PC-3 (cell line): ENCODE measurements at places on chromosomes 6 and 20. TPM values are rescaled to one million over a fixed set of nuclear protein-coding genes. Genes with fewer than 3 reads are reported as not detected.

Gene ZNF391
- 1.7 and 5.9 TPM in 2 replicates for total RNA-seq

DNA sequence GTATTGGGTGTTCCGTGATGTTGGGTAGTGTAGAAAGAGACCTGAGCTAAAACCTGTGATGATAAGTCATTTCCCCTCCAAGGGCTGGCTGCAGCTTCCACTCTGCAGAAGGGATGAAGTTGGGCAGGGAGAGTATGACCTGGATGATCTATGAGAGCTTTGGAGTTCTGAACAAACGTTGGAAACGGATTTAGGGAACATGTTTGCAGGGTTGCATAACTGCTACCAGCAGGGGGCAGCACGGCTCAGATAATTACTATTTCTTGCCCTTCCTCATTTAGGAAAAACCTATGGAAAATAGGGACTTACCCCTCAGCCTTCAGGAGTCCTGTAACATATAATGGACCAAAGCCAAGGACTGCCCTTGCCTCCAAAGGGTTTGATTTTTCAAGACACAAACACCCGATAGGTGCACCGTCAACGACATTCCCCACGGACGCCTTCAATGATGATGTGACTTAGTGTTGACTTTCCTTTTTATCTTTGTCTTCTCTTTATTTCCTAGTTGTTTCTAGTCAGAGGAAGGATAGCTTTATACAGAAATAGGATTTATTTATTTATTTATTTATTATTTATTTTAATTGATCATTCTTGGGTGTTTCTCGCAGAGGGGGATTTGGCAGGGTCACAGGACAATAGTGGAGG is 164.9 kb upstream of the SASH1 start:
- DNase-seq = peak; percentile 74

DNA sequence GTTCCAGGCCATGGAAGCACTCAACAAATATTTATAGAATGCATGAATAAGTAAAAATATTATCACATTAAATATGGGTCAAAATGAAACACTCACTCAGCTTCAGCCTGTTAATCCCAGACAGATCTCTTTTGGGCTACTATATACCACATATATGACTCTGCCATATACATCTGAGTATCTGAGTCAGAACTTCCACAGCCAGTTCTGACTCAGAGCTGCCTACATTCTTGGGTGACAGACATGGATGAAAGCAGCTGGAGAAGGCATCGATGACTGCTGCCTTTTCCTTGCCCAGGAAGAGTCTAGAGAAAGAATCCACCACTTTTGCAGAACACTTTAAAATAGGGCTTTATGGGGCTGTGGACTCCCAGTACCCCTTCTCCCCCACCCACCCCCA is 11.5 kb upstream of the PDYN start:
- peak; percentile 51 for DNase-seq

Gene ARG1
- not detected in 2 replicates for total RNA-seq

GRCh38 chr6:16600026-16600425 is 161.2 kb downstream of the ATXN1 start:
- DNase-seq = no peak

DNA sequence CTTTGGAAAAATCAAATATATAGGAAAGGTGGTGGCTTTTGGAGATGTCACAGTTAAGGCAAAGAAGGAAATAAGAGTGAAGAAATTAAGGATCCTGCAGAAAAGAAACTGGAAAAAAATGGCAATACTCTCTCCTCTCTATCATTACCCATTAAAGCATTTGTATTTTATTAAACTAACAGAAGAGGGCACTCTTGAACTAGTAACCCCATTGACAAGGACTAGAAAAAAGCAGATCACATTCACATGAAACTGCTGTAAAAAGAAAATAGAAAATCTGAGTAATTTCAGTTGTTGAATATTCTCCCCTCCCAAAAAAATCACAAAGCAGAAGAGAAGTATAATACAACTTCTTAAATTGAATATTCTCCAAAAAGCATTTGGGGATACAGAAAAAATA is 104.1 kb upstream of the SLC35B3 start:
- peak; percentile 33 for DNase-seq

GRCh38 chr6:36127462-36128016 is 2.8 kb upstream of the MAPK13 start:
- peak; percentile 64 for DNase-seq

- DNase-seq = peak; percentile 54
Observed at GRCh38 chr6:156731396-156731795, 45.8 kb upstream of the ARID1B start.

DNA sequence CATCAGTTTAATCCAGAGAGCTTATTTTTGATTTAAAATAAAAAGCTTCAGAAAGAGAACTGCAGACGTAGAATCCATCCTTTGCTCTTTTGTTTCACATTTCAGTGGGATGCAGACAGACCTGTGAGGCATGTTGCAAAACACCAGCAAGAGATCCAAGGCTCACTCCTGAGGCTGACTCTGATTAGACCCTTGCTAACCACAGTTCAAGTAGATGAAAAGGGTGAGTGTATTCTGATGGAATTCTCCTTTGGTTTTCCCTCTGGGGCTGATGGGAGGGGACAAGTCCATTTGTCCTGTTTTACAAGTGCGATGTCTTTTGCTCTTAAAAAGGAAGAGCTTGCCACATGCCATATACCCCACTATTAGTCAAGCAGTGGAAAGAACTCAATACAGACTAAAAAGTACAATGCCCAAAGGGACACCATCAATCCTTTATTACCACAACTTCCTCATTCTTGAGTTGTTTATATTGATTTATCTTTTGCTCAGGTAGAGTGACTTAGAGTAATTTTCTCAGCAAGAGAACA is 772.7 kb downstream of the MAFB start:
- DNase-seq = no peak

- peak; percentile 84 for DNase-seq
Observed at GRCh38 chr20:12970372-12970821, 38.4 kb upstream of the SPTLC3 start.

- peak; percentile 22 for DNase-seq
Observed at GRCh38 chr20:49276961-49277785, 684 bp downstream of the ZNFX1 start.

DNA sequence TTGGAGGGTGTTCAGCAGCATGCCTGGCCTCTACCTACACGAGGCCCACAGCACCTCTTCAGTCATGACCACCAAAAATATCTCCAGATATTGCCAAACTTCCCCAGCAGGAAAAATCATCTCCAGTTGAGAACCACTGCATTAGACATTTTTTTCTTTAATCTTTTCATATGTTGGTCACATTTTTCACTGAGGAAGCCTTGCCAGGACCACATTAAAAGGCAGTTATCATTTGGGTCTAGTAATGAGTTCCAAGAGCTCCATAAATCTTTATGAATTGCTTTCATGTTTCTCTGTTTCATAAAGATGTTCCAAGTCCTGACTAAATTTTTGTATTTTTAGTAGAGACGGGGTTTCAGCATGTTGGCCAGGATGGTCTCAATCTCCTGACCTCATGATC is 28.8 kb downstream of the MTRES1 start:
- no peak for DNase-seq

- DNase-seq = no peak
Observed at GRCh38 chr20:63567386-63568169, 6.5 kb downstream of the HELZ2 start.

GRCh38 chr6:105748737-105749161 is 337.4 kb upstream of the PRDM1 start:
- peak; percentile 51 for DNase-seq

GRCh38 chr6:24228681-24229255 is 102.8 kb downstream of the NRSN1 start:
- no peak for DNase-seq

DNA sequence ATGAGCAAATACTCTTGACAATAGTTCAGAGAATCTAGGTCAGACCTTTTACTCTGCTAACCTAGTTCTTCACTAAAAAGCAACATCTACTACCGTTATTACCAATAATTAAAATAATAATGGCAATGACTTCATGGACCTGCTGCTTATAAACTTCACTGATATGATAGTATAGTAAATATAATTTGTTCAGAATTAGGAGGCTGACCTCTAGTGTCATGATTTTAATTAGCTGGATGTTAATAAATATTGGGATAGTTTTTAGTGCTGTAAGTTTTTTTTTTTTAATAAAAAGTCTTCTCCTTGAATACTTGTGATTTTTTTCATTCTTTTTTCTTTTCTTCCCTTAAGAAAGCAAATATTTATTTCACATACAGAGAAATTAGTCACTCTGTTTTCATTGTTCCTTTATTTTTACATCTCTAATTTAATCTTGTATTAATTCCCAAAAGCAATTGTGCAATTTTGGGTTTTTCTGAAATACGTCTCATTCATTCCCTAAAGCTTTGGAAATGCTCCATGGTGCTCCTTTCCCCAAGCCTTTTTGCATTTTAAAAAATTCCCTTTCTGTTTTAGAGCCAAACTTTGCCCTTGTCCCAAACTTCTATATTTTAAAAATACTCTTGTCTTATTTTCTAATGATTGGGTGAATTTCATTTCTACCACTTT is 46.6 kb upstream of the UST start:
- DNase-seq = no peak

Gene SLC22A16
- not detected in 2 replicates for total RNA-seq

Gene ABHD16B
- total RNA-seq = not detected in 2 replicates

- no peak for DNase-seq
Observed at GRCh38 chr6:107692351-107692750, 131.8 kb downstream of the SCML4 start.

DNA sequence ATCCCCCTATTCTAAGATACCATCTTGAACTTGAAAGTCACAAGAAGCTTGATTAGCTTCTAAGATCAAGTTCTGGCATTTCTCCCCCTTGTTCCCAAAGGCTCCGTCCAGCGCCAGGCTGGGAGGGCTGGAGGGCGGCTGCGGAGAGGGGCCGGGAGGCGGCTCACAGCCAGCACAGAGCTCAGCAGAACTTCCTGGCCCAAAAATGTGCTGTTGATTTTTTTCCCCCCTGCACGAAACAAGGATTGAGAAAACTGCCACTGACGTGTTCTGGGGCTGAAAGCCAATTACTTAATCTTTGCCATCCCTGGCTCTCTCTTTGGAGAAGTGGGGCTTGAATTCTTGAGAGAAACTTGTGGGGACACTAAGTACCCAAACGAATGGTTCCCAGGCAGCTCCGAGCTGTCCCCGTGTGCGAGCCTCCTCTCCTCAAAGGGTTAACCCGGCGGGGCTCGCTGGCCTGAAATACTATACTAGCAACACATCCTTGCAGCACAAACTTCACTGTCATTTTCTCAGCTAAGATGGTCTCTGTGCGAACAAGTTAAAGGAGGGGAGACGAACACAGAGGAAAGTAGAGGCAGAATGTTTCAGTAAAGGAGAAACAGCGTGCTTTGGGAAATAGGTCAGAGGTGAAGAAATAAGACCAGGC is 452 bp downstream of the TRAF3IP2 start:
- peak; percentile 44 for DNase-seq

Gene BPIFB4
- not detected in 2 replicates for total RNA-seq

GRCh38 chr20:63280371-63280770 is 7.8 kb downstream of the ARFGAP1 start:
- no peak for DNase-seq

- no peak for DNase-seq
Observed at GRCh38 chr6:166121726-166122125, 45.9 kb downstream of the TBXT start.

Gene POU3F2
- 0.07 and 0.12 TPM in 2 replicates for total RNA-seq

DNA sequence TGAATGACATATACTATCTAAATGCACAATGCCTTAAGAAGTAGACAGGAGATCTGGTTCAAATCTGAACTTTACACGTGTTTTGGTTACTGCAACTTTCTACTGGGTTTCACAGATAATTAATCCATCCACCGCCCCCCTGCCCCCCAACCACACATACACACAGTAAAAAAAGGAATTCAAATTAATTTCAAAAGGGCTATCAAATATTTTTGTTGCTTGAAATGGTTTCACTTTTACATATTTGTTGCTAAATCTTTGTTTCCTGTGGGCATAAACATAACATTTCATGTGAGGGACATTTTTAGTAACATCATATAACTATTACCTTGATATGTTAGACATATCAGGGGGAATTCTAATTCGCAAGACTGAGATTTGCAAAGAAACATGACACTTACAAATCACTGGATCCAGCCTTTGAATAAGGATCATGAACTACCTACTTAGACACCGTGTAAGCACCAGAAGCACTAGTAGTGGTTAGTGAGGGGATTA is 7.5 kb downstream of the NEDD9 start:
- DNase-seq = no peak

DNA sequence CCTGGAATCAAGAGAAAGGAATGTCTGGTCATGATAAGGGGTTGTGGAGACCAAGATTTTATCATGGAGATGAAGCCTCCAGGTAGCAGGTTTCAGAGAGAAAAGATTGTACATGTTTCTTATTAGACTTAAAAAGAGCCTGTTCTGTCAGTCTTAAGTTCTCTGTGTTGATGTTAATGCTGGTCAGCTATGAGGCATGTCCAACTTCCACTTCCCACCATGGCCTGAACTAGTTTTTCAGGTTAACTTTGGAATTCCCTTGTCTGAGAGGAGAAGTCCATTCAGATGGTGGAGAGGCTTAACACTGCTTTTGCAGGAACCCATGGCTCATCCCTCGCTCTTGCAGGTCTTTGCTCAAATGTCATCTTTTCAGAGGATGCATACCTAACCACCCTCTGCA is 27.5 kb upstream of the TAB2 start:
- peak; percentile 37 for DNase-seq

GRCh38 chr6:135465307-135465706 is 32.2 kb downstream of the AHI1 start:
- DNase-seq = no peak

- no peak for DNase-seq
Observed at GRCh38 chr6:21489826-21490225, 103.7 kb upstream of the SOX4 start.

- DNase-seq = peak; percentile 96
Observed at GRCh38 chr6:7505189-7505699, 36.2 kb upstream of the DSP start.

Gene DTD1
- 101 and 124 TPM in 2 replicates for total RNA-seq

Gene COX4I2
- not detected in 2 replicates for total RNA-seq

- DNase-seq = peak; percentile 68
Observed at GRCh38 chr6:149563203-149563927, 2.8 kb upstream of the GINM1 start.

Gene METTL24
- not detected in 2 replicates for total RNA-seq

DNA sequence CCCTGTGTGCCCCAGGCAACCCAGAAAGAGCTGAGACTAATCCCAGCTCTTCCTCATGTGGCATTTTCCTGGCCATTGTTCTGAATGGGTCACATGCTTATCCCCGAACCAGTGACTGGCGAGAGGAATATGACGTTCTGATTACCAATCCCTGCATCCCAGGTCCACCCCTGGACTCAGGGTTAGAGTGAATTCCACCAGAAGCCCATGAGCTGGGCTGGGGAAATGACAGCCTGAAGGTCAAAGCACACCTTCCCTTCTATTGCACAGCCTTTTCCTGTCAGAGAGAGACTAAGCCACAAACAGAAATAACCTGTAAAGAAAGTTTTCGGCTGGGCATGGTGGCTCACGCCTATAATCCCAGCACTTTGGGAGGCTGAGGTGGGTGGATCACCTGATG is 70.9 kb downstream of the ZNF217 start:
- DNase-seq = no peak

Gene CDKN1A
- 79.5 and 91.5 TPM in 2 replicates for total RNA-seq
